SK-N-DZ (cell line): ENCODE measurements at places on chromosomes 13 and 19.
A peak's percentile ranks its signal among the peaks of the same experiment; 100 is the strongest.

- DNase-seq: no peak
Measured at GRCh38 chr19:41924151-41925145, 3.8 kb downstream of the ERFL start.

- DNase-seq: no peak
Measured at GRCh38 chr19:4774136-4774535, 17.4 kb upstream of the FEM1A start.

DNA sequence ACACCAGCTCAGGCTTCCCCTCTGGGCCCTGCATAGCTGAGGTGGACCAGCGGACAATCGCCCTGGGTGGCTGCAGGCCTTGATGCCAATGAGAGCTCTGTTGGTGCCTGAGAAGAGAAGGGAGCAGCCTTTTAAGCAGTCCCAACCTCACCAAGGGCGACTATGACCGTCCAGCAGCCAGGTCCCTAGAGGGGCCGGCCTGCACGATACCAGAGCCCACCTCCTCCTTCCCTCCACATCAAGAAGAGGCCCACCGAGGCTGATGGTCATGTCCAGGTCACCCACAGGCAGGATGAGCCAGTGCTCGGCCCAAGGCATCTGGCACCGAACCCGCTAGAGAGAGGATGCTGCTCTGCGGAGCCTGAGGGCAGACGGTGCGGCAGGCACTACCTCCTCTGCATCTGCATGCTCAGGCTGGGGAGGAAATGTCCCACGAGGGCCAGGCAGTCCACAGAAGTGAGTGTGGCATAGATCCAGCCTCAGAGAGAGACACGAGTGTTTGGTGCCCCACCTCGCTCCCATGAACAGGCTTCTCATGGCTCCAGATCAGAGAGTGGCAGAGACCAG is 219.4 kb downstream of the TUBA3C start:
- no peak for DNase-seq

DNA sequence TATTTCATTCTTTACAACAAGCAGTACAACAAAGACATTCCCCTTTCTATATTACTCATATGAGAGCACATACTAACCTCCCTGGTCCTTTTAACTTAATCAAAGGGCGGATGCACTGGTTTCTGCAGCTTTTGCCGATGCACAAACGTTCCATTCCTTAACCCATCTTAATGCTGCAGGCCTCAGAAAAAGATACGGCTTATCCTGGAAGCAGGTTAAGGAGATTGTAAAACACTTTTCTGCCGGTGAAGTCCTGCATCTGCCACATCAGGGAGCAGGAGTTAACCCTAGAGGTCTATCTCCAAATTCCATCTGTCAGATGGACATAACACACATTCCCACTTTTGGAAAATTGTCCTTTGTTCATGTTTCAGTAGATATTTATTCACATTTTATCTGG is 11.5 kb upstream of the ZNF814 start:
- no peak for DNase-seq

DNA sequence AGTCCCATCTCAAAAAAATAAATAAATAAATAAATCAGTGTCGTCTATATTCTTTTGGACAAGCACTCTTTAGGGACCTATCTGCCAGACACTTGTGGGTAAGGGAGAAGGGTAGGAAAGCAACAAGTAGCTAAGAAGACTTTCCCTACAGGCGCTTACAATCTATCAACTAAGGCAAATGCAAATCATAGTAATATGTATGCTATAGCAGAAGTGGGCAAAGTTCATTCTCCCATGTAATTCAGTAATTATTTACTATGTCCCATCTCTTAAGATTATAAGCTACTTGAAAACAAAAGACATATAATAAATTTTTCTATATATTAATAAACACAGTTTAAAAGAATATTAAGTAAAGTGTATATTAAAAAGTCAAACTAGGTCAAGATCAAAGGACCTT is 16.5 kb downstream of the ELF1 start:
- no peak for DNase-seq

DNA sequence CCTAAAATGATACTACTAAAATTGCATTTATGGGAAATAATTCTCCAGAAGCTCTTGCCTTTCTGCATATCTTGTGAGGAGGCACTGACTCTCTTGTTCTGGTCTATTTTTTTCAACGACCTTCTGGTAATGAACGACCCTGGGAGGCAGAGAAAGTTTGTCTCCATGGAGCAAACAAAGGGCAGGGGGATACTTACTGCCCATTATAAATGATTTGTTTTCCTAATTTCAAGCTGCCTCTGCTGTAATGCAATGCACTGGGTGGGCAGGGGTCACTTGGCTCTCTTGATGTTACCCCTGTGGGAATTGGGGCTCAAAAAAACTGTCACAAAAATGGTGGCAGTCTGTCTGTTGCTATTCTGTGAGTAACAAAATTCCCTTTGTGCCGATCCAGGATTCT is 643.2 kb downstream of the LIG4 start:
- no peak for DNase-seq

GRCh38 chr13:44543369-44543768 is 32.8 kb downstream of the TSC22D1 start:
- DNase-seq: no peak

DNA sequence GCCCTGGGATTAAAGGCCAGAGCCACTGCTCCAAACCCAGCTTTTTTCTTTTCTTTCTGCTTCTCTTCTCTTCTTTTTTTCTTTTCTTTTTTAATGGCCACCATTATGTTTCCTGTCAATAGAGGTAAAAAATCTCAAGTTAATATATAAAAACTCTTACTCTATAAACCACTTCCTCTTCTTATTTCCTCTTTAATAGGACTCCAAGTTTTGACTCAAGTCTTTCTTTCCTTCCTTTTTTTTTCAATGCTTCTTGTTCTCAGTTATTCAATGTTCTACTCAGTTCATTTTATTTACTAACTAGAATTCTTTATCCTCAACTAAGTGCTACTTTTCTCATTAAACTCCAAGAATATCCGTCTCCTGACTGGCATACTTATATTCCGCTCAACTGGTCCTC is 27.1 kb upstream of the MYCBP2 start:
- no peak for DNase-seq

DNA sequence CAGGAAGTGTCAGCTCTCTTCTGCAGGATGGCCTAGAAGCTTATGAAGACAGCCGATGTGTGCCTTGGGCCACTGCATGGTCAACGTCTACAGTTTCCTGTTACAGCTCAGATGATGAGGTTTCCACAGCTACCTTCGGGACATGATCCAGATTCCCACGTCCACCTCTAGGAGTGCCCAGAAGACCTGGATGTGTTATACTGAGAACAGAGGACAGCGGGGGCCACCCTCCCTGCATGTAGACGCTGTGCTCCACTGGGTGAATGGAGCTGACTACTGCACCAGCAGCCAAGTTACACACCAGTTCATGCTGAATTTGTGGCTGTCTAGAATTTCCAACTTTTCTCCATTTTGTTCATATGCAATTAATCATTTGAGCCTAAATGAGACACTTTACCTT is 78.5 kb upstream of the MTIF3 start:
- DNase-seq: no peak

DNA sequence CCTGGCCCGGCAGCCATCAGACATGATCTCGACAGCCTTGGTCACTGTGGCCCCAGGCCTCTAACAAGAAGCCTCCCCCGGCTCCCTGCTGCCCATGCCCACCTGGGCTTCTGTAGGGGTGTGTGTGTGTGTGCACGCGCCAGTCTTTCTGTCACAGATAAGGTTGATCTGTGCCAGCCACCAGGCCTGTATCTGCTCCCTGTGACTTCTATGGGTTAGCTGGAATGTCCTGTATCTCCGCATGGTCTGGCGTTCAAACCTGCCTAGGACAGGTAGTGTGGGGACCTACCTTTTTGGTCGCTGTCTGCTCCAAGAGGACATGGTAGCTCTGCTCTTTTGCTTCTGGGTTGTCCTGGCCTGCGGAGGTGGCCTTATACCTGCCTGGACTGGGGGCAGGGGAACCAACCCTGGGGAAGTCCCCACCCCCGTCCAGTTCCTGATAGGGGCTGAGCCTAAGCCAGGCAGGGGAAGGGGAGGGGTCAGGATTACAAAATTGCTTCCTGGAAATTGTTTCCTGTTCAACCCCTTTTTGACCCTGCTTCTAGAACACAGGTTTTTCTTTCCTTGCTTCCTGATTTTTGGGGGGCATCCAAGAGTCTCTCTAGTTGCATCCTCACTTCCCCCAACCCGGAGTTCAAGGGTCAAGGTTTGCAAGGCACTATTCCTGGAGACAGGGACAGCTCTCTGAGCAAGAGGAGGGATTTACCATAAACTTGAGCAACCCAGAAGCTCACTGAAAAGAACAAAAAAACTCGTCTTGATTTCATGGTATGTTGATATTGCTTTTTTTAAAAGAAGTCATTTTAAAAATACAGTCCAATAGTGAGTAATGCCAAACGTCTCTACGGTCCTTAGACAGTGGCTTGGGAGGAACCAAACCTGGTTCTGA is at the start of gene LRG1:
LRG1 (minus strand) TSS at position 344 of the 889 bp plus-strand sequence; CDS start at position 321, 23 bp downstream.
- DNase-seq: no peak

GRCh38 chr13:46354156-46355087 is 32.6 kb downstream of the RUBCNL start:
- DNase-seq: no peak

DNA sequence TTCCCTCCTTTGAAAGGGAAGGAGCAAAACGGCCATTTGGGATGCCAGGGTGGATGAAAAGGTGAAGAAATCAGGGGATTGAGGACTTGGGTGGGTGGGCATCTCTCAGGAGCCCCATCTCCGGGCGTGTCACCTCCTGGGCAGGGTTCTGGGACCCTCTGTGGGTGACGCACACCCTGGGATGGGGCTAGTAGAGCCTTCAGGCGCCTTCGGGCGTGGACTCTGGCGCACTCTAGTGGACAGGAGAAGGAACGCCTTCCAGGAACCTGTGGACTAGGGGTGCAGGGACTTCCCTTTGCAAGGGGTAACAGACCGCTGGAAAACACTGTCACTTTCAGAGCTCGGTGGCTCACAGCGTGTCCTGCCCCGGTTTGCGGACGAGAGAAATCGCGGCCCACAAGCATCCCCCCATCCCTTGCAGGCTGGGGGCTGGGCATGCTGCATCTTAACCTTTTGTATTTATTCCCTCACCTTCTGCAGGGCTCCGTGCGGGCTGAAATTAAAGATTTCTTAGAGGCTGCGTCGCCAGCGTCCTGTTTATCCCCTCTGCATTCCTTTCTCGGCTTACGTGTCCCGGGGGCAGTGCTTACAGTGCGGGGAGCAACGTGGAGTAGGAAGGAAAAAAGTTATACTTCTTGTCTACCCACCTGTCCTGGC is 15.2 kb upstream of the S1PR4 start:
- peak; percentile 66 for DNase-seq

DNA sequence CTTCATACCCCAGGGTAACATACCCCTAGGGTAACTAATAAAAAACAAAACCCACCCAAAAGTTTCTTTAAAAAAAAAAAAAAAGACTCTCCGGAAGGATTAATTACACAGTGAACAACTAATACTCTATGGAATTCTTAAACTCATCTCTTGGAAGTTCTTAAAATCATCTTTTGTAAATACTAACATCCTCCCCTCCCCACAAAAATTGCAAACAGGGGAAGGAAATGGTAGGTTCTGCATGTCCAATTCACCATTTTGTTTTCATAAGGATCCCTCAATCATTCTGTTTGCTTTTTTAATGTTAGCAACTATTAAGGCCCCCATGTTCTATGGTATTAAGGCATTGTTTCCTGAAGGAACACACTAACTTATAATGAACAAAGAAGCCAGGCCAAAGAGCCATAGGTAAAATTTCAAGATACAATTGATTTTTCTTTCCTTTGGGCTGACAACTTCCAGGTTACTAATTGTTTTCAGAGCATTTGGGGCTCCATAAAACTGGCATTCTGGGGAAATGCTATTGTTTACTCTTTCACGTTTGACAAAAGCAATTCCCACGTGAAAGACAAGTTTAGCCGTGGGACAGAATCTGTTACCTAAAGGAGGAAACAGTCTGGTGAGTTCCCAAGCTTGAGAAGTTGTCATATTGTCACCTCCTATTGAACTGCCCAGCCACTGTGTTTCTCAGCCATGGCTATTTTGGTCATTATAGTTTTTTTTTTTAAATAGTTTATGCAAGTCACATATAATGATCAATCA is 107.0 kb downstream of the FLT1 start:
- DNase-seq: no peak

DNA sequence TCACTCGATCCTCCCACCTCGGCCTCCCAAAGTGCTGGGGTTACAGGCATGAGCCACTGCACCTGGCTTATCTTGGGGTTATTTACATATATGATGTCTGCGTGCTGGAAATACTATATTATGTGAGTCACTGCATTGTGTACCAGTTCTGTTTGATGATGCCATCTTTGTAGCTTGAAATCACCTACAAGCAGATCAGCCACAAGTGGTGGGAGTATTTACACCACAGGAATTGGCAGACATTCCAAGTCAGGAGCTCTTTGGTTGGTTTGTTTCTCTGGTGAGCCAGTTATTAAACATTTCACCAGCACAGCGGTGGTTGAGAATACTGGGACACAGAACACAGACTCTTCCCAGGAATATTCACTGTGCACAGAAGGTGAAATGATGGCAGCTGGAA is 4.5 kb upstream of the TIMM44 start:
- no peak for DNase-seq

GRCh38 chr13:27036236-27036981 is 135.2 kb downstream of the USP12 start:
- DNase-seq: no peak

GRCh38 chr19:53553156-53553555 is 15.2 kb downstream of the ZNF331 start:
- no peak for DNase-seq

DNA sequence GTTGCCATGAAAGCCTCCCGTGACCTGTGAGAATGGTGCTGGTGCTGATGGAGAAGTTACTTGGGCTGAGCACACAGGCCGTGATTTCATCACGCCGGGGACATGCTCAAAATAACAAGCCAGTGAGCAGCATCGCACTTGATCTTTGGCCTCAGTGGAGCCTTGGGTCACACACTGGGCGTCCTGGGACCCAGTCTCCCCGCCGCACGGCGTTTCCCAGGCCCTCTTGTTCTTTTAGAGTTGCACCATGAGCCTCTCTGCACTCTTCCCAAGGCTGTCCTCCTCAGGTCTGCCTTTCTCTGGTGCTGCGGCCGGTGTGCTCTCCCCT is 9.5 kb upstream of the NDUFS7 start:
- no peak for DNase-seq

DNA sequence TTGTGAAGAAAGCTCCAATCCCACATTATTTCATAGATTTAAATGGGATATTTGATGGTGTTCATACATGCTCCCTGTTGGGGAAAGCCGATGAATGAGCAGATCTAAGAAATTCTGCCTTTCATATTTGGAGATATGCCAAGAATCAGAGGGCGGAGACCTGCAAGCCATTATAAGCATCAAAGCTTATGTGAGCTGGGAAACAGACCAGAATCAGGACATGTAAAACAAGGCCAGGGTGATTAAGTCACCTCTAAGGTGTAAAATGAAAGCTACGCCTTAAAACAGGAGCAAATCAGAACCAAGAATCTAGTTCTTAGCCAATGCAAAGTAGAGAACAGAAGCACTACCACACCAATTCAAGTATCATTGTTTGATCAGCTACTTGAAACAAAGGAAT is 392.4 kb downstream of the DCT start:
- DNase-seq: no peak

- DNase-seq: no peak
Measured at GRCh38 chr13:50141375-50141975, 126.2 kb downstream of the KCNRG start.

- no peak for DNase-seq
Measured at GRCh38 chr19:28075229-28075628, 1137.7 kb downstream of the UQCRFS1 start.

GRCh38 chr13:68063181-68063580 is 833.0 kb upstream of the PCDH9 start:
- DNase-seq: no peak

- DNase-seq: no peak
Measured at GRCh38 chr13:76825430-76825829, 60.8 kb downstream of the KCTD12 start.
